RKO (cell line): ENCODE measurements at places on chromosomes 2 and 18.

DNA sequence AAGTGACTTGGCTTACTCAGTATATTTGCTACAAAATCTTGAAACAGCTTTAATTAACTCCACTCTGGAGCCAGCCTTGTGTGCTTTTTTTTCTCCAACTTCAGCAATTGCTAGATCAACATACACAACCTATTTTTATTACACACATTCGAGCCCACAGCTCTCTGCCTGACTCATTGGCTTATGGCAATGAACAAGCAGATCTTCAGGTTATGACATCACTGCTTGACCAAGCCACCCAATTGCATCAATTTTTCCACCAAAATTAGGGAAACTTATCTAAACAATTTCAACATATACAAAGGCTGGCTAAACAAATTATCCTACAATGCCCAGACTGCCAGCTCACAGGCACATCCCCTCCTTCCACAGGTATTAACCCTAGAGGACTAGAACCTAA is 39.6 kb upstream of the PDK1 start:
- DNase-seq = peak; percentile 9

- no peak for DNase-seq
Measured at GRCh38 chr18:62370366-62370765, 45.3 kb downstream of the TNFRSF11A start.

DNA sequence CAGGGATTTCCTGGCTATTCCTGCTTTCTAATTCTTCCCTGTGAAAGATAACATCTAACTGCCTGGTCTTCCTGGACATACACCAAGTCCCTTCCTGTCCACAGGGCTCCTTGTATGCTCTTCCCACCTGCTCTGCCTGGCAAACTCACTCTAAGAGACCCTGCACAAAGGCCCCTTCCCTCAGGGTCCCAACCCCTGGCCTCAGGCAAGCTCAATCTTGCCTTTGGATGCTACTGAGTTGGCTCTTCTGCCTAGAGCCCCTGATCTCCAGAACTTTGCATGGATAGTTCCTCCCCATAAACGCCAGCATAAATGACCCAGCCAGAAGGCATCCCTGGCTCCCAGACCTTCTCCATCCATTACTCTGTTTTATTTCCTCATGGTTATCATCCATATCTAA is 98.3 kb upstream of the OTOS start:
- no peak for DNase-seq

DNA sequence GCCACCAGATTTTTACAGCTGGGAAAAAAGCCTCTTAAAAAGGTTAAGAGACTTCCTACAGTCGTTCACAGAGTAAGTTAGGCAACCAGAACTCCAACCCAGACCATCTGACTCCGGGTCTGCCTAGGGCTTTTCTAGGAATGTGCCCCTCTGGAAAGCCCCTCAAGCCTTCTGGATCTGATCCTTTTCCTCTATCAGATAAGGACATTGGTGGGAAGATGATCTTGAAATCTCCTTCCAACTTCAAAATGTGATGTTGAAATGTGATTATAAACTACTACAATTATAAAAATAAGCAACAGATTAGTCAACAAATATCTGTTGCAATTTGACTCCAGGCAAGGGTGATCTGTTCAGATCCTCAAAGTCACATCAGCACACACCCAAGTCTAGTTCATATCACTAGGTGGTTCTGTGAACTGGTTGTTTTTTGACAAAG is 270.4 kb downstream of the ARHGAP15 start:
- DNase-seq = no peak

GRCh38 chr2:62565309-62565908 is 59.4 kb upstream of the TMEM17 start:
- no peak for DNase-seq

DNA sequence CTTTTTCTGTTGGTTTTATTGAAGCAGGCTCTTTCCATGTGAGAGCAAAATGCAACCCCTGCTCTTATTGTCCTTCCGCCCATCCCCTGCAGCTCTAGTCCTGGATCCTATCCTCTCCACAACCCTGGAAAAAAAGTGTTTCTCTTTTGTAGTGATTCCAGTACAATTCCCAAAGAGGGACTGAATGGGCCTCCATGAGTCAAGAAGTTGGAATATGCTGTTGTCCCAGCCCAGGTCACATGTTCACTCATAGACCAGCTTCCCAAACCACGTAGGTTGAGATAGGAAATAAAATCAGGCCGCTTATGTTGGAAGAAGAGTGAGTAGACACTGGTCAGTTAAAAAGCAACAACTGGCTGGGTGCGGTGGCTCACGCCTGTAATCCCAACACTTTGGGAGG is 39.4 kb downstream of the CPO start:
- no peak for DNase-seq

DNA sequence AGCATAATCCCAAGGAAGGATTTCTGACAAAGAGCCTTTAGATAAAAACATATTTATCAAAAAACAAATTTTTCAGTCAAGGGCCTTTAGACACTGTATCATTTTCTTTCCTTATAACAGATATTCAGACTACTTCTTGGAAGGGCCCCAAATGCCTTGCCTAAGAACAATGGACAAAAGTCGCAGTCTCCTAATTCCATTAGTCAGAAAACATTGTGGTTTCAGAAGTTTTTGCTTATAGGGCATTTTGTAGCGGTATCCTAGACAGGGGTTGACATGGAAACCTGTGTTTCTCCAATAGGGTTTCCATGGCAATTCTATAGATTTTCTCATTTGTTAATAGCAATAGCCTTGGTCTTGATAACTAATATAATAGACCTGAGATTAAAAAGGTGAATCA is 36.7 kb upstream of the AGPS start:
- DNase-seq = no peak

GRCh38 chr2:47486841-47487497 is 84.0 kb downstream of the MSH2 start:
- DNase-seq = no peak

DNA sequence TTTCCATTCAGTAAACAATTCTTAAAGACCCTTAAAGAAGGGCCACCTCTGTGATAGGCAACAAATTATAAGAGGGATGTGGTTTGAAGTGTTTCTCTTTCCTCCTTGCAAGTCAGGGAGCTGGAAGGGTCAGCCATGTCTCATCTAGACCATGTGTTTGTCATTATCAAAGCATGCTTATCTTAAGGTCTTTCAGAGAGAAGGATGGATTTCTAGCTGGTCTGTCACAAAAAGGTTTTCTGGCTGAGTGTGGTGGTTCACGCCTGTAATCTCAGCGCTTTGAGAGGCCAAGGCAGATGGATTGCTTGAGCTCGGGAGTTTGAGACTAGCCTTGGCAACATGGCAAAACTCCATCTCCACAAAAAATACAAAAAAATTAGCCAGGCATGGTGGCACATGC is 59.2 kb upstream of the PEX13 start:
- DNase-seq = no peak

DNA sequence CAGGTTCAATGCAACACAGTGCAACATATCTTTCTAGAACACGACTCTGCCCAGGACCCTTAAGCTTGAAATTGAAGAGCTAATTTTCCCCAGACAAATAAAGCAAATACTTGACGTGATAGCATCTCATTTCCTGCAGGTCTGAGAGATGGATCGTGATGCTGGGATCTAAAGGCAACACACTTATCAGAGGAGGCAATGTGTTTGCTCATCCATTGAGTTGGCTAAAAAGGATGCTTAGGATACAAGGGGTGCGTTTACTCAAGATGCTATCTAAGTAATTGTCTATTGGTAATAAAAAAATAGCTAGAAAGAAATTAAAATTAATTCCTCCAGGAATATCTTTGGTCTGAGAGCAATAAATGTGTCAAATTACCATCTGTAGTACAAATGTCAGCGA is 129.0 kb downstream of the SOCS6 start:
- DNase-seq = no peak

- no peak for DNase-seq
Measured at GRCh38 chr2:121149384-121149783, 135.6 kb downstream of the TFCP2L1 start.

DNA sequence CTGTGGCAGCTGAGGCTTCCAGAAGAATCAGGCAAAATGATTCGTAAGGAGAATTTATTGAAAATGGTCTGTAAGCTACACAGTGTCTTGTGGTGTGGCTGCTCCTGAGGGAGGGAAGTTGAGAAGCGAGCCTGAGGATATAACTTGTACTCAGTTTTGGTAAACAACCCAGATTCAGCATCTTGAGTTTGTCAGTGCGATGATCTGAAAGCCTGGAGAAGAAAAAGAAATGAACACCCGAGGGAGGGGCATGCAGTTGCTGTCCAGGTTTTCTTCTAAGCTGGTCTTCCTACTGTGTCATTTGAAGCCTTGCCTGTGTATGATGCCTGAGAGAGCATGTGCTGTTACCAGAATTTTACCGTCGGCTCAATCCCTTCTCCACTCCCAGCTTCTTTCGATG is 87.3 kb downstream of the MAPK4 start:
- DNase-seq = no peak

GRCh38 chr18:21457179-21457535 is 143.3 kb downstream of the ESCO1 start:
- no peak for DNase-seq

GRCh38 chr2:26660363-26660962 is 19.3 kb upstream of the CIB4 start:
- no peak for DNase-seq

- no peak for DNase-seq
Measured at GRCh38 chr2:196750291-196750923, 49.1 kb downstream of the GTF3C3 start.

DNA sequence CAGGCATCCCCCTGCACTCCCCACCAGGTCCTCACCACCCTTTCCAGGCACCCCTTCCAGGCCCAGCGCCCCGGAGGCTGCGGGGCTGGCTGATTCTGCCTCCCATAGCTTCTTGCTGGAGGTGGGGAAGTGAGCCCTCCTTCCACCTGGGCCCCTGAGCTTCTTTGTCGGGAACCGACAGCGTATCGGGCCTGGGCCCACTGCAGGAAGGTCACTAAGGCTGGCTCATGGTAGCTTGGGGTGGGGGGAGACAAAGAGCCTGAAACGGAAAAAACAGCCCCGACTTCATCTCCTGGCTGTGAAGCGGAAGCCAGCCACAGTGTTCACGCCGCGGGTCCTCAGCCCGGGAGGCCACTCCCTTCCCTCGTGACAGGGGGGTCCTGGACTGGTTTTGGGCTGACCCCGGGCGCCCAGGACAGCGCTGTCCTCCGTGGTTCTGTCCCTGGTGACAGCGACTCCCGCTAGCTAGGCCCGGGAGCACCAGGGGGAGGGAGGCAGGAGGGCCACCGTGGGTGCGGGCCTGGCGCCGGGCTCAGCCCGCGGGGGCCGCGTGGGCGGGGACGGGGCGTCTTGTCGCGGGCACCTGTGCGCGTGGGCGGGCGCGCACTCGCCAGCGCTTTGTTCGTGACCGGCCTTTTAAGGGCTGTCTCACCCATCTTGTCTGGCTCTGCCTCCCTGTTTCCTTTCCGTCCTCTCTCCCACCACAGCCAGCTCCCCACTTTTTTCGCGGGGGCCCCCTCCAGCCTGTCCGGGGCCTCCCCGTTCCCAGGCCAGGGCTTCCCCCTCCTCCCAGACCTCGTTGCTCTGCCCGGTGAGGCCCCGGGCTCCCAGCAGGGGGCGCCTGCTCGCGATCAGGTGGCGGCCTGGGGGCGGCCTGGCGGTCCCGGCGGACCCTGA is 64.9 kb downstream of the DNMT3A start:
- no peak for DNase-seq

DNA sequence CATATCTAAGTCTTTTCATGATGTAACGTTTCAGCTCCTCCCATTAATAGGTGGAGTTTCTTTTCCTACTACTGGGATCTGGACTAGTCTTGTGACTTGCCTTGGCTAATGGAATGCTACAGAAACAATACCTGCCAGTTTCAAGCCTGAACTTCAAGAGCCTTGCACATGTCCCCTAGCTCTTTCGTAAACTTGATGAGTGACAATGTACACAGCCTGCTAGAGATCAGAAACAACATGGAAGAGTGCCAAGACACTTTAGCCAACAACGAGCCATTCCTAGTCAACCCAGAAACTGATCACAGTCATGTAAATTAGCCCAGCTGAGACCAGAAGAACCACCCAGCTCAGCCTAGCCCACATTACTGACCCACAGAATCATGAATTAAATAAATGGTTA is 24.8 kb upstream of the STK39 start:
- DNase-seq = no peak

- peak; percentile 10 for DNase-seq
Measured at GRCh38 chr18:31072175-31072574, 29.6 kb upstream of the DSC3 start.

DNA sequence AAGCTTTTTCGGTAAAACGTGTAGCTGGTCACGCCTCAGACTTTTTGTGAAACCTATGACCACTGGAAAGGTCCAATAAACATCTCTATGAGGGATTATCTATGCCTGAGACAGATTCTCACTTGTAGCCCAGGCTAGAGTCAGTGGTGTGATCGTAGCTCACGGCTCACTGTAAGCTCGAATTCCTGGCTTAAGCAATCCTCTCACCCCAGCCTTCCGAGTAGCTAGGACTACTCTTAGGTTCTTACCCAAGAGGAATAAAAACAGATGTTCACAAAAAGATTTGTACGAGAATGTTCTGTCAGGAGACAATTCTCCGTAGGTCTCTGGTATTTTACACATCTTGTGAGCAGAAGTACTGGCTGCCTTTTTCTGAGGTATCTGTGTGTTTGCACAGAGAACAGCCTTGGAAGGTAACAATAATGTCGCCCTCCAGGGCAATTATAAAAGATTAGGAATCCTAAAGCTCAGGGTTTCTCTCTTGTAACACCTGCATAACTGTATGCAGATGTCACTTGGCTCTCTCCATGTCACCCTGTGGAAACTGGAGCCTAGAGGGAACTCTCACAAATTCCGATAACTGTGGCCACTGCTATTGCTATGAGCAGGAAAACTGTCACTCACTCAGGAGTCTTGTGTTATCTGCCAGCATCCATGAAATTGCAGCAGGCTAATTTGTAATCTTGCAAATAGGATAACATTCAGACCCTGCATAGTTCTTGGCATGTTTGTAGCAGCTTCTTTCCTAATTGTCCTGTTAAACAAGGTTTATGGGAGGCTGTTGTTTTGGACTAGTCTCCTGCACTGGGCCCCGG is 25.5 kb upstream of the RALBP1 start:
- DNase-seq = no peak

GRCh38 chr2:165787334-165787733 is 6.7 kb downstream of the GALNT3 start:
- DNase-seq = no peak

DNA sequence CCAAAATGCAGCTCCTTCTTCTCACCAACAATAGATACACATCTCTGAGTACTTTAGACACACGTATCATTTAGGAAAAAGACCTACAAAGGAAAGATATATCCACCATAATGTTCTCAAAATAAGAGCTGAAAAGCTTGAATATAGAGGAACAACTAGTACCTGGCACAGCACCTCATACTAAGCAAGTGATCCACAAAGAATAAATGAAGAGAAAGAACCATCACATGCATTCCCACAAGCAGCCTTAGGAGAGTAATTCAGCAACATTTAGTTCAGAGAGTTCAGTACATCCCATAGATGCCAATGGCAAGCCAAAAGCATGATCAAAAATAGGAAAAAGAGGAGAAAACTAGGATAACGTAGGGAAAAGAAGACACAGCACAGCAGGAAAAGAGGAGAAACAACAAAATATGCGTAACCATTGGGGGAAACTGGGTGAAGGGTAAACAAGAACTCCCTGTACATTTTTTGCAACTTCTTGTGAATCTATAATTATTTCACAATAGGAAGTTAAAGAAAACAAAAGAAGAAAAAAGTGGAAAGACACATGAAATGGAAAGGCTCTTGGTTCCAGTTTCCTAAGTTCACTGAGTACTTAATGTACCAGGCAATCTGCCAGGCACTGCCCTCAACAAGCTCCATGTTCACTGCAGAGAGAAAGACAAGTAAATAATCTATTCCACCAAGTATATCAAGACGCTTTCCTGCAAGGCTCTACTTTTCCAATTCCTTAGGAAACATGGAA is 22.3 kb downstream of the CLASP1 start:
- DNase-seq = no peak

GRCh38 chr2:228630786-228631185 is 449.3 kb upstream of the SPHKAP start:
- no peak for DNase-seq
